AG04450 (cell line): ENCODE measurements at places on chromosomes 2 and 18.
A peak's percentile ranks its signal among the peaks of the same experiment; 100 is the strongest.

DNA sequence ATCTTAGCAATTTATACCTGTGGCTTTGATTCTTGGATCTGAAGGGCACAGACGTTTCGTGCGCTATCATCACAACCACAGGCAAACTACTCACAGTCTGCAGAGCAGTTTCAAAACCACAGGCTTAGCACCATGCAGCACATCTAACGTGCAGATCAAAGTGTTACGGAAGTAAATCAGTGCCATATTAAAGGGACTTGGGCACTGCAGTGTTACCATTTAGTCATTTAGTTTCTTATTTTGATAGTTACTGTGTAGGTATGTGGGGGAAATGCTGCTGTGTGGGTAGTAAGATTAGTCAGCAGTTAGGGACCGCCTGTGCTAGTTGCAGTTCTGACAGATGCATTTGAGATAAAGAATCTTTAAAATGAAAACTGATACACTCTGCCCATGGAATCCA, 384.0 kb downstream of the NBAS start:
- no peak for DNase-seq

DNA sequence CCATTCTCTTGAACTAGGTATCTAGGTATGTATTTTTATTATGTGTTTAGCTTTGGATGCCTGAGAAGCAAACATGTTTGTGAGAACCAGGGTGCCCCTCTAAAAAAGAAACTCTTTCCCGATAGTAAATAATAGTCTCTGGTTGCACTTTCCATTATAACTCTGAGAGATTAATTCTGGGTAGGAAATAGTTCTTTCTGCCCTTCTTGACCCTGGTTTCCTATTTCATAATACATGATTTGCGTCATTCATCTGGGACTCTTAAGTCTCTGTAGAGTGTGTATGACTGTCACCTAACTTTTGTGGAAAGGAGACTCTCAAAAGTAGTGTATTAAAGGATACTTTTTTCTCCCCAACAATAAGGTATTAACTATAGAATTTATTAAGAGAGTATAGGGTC, 31.5 kb downstream of the ACSL3 start:
- no peak for DNase-seq

DNA sequence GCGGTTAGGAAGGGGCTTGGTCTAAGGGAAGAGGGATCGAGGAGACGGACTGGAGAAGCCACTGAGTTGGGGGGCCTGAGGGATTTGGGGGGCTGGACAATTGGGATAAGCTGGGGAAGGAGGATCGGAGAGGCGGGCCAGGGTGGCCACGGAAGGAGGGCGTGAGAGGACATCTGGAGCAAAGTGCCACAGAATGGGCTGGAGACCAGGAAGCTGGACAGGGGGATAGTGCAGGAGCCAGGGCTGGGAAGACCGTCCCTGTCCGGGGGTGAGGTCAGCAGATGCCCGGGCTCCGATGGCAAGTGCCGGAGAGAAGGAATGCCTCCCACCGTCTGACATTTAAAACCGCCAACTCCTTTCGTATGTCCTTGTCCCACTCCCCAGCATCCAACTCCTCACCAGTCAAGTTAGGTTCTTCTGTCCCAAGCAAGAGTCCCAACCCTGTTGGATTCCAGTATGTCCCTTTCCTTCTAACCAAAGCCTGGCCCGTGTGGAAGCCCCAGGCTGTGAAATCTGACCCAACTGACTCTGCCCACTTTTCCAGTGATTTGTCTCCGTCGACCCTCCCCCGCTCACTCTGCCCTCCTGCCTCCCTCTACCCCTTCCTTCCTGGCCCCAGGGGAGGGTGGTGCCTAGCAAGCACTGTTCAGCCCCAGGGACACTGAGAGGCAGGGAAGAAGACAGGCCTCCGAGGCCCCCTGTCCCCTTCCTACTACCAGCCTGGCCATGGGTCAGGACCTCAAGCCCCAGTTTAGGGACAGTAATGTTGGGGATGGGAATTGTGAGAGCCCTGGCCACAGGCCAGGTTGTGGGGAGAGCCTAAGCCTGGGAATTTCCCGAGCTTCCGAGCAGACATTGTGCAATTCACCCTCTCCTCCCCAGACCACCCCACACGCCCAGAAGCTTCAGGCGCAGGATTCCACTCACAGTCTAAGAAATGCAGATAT, 31.5 kb upstream of the TMBIM1 start:
- no peak for DNase-seq

GRCh38 chr2:179022685-179023084, 27.3 kb downstream of the CCDC141 start:
- DNase-seq, result no peak

DNA sequence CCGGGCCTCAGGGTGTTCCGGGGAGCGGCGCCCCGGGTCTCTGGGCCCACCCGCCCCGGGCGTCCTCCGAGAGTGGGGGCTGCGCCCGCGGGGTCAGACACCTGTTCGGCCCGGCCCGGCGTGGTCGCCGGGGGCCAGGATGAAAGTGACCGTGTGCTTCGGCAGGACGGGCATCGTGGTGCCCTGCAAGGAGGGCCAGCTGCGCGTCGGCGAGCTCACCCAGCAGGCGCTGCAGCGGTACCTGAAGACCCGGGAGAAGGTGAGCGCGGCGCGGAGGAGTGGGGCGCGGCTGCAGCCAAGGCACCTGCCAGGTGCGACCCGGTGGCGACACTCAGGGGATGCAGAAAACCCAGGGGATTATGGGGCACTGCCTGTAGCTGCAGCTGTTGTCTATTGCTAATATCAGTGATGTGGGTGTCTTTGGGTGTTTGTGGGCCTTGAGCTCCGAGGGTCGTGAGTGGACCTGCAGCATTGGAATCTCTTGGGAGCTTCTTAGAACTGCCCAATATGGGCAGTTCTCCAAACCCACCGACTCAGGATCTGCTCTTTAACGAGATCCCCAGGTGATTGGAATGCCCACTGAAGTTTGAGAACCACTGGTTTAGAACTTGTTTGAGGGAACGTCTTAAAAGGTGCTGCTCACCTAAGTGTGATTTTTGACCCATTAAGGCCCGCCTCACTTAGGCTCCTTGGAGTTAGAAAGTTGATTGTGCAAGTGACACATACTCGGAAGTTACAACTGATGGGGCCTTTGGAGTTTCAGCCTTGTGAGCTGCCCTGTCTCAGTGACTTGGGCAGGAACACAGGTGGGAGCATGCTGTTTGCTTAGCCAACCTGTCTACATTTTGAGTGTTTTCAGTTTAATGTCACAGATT, 823 bp downstream of the PARD3B start:
- DNase-seq, result no peak

GRCh38 chr18:73986711-73987110, 160.9 kb downstream of the FBXO15 start:
- no peak for DNase-seq

DNA sequence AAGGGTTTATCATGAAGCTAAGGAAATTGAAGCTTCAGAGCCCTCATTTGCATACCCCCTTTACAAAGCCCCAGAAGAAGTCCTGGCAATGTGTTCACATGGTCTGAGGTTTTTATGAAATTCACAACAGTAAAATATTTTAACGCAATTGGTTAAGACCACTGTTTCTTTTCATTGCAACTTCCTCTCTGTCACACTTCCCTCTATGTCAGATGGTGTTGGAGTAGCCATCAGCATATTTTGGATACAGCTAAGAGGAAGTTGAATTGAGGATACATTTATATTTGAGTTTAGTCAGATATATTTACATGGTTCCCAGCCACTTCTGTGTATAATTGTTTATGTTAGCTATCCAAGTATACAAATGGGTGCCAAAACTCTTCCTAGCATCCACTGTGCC, 170.0 kb downstream of the TXNL1 start:
- no peak for DNase-seq

DNA sequence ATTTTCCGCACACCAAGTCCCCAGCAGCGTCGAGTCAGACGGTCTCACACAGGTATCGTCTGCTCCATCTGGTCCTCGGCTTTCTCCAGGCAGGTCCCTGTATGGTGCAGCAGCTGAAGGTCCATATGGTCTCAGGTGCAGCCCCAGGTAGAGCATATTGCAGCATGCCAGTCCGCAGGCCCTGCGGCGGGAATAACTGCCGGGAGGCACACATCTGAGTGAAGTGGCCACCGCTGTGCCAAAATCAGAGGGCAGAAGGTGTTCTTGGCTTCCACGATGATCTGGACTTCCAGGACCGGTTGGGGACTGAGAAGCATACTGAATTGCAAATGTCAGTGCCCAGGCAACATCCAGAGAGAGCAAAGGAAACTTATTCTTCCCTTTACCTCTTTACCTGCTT, 320.3 kb downstream of the RNF144A start:
- DNase-seq, result no peak

DNA sequence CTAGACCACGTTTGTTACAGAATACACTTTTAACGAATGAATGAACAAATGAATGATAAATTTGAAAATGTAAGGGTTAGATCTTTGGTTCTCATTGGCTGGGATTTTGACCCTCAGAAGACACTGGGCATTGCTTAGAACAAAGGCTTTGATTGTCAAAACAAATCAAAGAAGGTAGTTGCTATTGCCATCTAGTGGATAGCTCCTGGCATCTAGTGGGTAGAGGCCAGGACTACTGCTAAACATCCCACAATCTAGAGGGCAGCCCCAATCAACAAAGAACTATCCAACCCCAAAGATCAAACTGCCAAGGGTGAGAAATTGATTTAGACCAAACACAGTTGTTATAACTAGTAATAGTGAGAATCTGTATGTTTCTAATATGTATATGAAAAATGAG, 552.3 kb downstream of the KCNJ3 start:
- no peak for DNase-seq

GRCh38 chr18:45852631-45853030, 27.2 kb downstream of the SIGLEC15 start:
- no peak for DNase-seq

- no peak for DNase-seq
Measured at GRCh38 chr18:4241090-4241617, 214.0 kb downstream of the DLGAP1 start.

- DNase-seq, result no peak
Measured at GRCh38 chr2:28586867-28587266, 91.0 kb downstream of the PLB1 start.

DNA sequence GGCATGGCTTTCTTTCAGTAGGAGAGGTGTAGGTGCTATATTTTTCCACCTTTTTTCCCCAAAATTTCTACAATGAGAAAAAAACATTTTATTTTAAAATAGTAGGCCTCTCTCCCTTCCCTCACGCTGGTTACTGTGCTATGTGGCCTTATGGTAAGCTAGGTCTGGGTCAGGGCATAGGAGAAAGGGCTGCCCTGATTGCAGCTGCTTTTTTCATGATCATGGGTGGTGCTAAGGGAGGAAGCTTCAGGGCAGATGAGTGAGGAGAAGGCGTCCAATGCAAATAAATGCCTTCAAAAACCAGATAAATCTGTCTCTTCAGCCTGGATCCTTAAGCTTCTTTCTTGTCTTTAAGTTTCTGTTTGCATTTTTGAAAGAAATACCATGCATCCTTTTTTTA, 246.4 kb downstream of the ALPK2 start:
- no peak for DNase-seq

DNA sequence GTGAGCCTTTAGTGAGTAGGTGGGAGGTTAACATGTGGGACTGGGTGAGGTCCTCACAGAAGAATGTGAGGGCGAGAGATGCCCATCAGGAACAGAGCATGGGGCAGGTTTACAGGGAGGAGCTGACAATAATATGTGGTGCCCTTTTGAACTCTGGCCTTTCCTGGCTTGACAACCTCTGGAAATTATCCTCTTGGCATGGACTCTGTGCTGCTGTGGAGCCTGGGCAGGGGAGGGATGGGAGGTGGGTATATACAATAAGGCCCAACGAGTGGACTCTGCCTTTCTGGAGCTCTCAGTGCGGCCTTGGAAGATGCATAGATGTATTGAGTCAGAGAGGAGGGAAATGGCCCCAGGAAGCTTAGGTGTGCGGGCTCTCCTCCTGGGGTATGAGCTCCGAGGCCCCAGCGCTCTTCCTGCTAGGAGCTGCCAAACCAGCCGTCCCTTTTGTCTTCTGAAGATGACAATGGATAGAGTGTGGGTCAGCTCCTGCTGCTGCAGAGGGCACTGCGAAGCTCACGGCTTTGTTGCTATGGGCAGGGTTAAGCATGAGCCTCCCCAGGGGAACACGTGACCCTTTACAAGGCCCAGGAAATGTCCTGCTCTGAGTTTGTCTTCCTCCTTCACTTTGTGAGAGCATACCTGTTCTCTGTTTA, 8.7 kb upstream of the PSD4 start:
- no peak for DNase-seq

DNA sequence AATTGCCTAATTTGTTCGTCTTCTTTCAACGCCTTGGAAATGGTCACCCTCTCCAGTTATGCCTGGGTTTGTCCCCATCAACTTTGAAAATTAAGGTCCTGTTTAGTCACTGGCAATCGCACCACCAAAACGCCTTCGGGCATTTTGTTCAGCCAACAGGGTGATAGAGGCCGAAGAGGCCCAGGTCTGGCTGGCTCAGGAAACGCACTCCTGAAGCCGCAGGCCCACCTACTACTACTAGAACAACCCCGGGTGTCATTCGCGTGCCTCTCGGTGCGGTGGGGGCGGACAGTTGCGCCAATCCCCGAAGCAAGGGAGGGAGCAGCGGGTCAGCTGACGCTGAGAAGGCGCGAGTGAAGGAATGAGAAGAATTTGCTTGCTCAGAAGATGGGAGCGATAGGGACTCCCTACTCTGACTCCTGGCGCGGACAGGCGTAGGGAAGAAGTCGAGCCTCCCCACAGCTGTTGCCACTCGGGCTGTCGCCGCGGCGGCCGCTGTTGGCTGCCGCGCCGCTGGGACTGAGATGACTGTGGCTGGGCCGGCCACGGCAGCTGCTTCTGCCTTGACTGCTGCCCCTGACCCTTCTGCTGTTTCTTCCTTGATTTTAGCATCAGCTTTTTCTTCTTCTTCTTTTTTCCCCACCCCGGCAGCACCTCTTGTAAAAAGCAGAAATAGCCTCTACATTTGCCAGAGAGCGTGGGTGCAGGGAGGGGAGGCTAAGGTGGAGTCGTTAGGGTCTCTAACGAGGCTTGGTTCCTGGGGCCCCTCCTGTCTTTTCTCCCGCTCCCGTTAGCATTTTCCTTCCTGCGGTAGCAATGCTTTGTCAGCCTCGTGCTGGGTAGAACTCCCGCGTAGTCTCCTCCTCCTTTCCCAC, 387.6 kb downstream of the FIGN start:
- DNase-seq, result peak; percentile 73

DNA sequence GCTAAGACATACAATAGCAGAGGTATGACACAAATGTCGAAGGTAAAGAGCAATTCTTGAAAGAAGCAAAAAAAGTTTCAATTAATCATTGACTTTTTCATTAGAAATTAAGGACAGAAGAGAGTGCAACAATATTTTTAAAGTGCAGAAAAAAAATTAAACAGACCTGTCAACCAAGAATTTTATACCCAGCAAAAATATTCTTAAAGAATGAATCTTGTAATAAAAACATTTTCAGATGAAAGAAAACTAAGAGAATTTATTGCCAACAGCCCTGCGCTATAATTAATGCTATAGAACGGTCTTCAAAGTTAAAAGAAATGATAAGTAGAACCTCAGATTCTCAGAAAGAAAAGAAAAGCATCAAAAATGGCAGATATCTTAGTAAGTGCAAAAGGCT, 79.0 kb downstream of the OLA1 start:
- no peak for DNase-seq

DNA sequence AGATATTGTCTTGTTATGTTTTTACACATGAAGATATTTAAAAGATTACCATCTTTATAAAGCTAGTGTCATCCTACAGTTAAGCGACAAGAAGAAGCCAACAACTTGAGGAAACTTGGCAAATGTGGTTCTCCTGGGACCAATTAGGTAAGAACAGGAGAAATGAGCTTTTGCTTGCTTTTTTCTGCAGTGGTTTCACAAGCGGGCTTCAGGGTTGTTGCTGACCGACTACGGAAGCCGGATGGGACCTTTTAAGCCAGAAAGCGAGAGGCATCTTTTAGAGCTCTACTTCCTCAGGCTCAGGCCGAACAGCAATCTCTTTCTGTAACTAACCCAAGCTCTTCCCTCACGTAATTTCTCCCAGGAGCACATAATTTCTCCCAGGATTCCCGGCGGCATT, 256.5 kb downstream of the CNTNAP5 start:
- DNase-seq, result no peak

GRCh38 chr2:119723186-119723585, 36.5 kb upstream of the PTPN4 start:
- no peak for DNase-seq
